ENCODE measurements at places on chromosomes 1 and 21.

DNA sequence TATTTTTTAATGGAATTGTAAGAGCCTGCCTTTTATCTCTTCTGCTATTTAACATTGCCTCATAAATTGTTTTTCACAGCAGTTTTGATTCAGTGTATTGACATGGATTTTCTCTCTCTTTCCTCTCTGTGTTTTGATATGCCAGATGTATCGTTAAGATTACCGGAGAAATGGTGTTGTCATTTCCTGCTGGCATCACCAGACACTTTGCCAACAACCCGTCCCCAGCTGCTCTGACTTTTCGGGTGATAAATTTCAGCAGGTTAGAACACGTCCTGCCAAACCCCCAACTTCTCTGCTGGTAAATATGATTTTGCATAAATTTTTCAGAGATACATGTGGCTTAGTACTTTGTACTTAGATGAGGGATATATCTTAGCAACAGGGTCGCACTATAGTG, 23.1 kb upstream of the DYNLT5 start:
- no peak for DNase-seq

DNA sequence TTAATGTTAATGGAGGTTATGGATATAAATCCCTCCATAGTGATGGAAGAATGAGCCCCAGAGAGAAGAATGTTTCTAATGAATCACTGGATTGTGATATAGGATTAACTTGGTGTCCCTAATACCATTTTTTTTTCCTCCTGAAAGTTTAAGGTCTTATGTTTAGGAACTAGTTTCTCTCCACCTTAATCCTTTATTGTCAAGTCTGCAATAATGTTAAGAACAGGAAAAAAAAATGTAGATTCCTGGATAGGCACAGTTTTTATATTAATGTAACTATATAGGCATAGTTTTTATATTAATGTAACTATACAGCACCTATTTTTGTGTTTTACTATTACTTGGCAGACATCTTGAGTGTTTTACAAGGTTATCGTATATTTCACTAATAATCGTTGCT, 34.9 kb downstream of the NFIA start:
- no peak for DNase-seq

DNA sequence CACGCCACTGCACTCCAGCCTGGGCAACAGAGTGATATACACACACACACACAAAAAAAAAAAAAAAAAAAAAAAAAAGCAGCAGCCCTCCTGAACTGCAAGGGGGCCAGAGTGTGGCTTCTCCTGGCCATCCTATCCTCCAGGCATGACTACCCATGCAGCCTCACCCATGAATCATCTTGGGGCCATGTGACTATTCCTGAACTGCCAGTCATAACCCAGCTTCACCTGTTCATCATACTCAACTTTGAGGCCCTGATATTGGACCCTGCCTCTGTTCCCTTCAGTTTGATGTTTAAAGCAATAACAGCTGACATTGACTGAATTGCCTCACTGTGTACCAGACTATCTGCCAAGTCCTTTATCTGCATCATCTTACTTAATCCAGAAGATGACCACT, 2.8 kb upstream of the HPCAL4 start:
- DNase-seq, result no peak

GRCh38 chr1:31396633-31397351, 16.2 kb upstream of the SERINC2 start:
- DNase-seq, result no peak

DNA sequence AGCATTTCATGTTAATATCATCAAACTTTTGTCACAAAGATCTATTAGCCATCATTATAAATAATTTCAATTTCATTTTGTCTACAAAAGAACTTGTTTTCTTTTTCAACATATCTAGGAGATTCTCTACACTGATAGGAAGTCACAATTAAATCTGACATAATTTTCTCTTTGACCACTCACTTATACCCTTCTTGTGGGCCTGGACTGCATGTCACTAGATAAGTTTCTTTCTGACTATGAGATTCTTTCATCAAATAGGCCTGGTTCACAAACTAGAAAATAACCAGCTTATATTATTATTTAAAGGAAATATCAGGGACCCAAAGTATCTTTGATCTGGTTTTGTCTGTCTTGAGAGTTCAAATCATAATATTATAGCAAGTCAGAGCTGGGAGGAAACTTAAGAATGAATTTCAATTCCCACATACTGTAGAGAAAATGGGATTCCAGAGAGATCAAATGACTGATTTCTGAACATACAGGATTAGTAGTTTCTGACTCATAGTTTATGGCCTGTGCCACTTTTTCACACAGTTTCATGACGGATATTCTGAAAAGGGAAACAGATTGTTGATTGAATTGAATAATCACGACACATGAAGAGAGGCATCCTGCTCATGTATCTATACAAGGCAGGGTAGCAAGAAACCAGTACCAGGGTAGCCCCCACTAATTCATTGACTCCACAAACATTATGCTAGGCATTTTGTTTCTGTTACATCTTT, 355.8 kb downstream of the GPATCH2 start:
- no peak for DNase-seq

GRCh38 chr1:198970916-198971315, 332.1 kb downstream of the PTPRC start:
- no peak for DNase-seq

- DNase-seq, result no peak
These were observed 83.3 kb downstream of the GABPA start for GRCh38 chr21:25818121-25818520.

DNA sequence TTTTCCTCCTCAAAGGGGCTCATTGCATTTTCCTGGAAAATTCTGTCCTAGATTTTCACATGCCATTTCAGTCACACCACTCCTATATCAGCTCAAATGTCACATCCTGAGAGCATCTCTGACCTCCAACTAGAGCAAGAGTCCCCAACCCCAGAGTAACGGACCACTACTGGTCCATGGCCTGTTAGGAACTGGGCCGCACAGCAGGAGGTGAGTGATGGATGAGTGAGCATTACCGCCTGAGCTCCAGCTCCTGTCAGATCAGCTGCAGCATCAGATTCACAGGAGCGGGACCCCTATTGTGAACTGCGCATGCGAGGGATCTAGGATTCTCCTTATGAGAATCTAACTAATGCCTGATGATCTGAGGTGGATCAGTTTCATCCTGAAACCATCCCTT, 12.7 kb upstream of the RRP15 start:
- DNase-seq, result no peak

GRCh38 chr1:63915121-63915520, 141.3 kb downstream of the ROR1 start:
- no peak for DNase-seq

DNA sequence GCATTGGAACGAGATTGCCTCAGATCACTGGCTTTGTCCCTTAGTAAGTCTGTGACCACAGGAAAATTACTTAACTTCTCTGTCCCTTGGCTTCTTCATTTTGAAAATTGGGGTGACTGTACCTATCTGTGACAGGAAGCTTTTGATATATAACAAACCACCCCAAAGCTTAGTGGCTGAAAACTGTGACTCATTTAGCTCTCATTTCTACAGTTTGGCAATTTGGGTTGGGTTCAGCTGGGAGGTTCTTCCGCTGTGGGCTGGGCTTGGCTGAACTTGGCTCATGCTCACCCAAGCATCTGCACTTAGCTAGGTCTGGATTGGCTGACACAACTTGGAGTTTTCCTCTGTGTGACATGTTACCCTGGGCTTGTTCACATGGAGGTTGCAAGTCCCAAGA, 14.0 kb downstream of the C1orf94 start:
- DNase-seq, result no peak

DNA sequence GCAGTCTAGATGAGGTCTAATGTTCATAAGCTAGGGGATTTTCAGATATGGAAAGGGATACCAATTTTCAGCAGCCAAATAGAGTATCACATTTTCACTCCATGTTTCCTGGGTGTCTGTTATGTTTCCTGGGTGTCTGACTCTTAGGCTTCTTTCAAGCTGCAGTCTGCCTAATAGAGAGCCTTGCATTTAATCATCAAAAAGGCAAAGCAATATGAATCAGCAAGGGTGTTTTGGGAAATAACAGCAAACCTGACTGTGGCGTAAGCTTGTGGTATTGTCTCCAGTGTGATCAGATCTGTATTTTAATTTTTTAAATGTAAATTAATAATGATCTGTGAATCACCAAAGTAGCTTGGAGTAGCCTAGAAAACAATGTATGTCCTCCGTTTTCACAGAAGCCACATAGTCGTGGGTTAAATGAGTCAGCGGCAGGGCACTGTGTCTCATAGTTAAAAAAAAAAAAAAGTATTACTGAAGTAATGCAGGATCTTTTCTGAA, 10.4 kb downstream of the LGALS8 start:
- DNase-seq, result no peak

- DNase-seq, result no peak
These were observed 28.6 kb upstream of the NADK start for GRCh38 chr1:1806890-1807289.

- no peak for DNase-seq
These were observed 97.7 kb downstream of the PAPPA2 start for GRCh38 chr1:176560681-176561080.

- DNase-seq, result no peak
These were observed 8.1 kb upstream of the LEFTY1 start for GRCh38 chr1:225896937-225897549.

- DNase-seq, result peak; percentile 31
These were observed 208.6 kb downstream of the LHX8 start for GRCh38 chr1:75342786-75343185.

GRCh38 chr21:36487641-36488307, 7.9 kb upstream of the CLDN14 start:
- no peak for DNase-seq

DNA sequence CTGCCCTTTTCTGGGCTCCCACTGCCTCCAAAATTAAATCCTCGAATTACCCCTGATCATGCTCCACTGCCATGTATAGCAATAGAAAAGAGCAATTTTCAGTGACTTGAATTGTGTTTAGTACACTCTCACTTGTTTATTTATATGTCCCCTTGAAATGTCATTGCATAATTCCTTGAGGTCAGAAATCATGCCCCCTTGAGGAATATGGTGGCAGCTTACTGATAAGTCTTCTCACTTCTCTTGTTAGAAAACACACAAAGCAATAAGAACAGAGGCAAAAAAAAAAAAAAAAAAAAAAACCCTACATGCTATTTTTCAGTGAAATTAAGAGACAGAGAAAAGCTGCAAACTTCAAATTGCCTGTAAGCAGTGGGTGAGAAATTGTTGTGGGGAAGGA, 37.5 kb downstream of the GPR88 start:
- no peak for DNase-seq

DNA sequence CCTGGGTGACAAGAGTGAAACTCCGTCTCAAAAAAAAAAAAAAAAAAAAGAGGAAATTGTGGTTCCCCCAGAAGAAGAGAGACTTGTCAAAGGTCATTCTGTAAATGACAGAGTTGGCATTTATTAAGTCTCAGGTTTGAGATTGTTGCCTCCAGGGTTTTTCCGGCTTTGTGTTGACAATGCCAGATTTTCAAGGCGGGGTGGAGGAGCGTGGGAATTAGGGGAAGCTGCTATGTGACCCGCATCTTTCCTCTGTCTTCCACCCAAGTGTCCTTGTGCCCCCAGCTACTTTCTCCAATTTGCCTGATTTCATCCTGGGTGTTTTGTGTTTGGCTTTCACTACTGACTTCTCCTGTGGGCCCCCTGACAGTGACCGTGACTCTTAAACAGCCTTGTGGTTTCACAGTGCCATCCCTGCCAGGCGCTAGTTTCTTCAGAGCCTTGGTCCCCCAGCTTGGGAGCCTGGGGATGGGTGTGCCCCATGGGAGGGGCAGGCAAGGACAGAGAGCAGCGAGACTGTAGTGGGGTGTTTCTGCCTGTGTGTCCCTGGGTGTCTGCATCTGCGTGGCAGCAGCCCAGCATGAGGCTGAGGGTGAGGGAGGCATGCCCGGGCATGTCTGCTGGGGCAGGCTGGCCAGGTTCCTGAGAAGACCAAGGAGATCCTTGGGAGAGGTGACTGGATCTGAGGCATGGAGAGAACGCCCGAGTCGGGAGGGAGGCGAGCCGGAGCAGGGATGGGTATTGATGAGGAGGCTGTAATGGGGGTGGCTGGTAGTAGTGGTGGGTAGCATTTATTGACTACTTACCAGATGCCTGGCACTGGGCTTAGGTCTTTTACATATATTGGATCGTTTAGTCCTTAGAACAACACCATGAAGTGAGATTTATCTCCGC, 46.3 kb downstream of the IER5 start:
- no peak for DNase-seq

DNA sequence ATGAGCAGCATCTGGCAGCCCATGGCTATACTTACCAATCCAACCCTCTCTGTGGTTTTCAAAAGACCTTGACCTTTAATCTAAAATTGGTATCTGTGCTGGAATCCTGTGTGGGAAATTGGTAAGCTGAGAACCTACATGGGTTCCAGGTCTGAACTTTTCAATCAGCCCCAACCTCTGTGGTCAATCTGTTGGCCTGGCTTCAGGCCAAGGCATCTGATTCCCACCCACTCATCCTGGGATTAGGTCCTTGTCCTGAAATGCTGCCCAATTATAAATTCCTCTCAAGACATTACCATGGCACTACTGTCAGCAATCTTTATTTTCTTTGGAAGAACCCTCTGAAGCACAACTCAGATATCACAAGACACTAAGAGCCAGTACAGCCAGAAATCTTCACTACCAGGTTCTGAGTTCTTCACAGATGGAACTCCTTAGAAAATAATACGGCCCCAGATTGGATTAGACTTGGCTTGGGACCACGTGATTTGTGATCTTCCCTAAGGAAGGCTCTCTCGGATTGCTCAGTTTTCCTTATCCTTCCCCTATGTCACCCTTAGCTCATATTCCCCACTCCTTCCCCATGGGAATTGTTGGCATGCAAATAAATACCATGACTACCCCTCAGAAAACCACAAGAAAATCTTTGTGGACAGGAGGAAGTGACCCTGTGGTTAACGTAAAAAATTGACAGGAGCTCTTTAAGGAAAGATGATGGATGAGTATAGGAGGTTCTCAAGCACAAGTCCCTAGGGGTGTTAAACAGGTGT, 207.9 kb upstream of the ST6GALNAC5 start:
- DNase-seq, result no peak

DNA sequence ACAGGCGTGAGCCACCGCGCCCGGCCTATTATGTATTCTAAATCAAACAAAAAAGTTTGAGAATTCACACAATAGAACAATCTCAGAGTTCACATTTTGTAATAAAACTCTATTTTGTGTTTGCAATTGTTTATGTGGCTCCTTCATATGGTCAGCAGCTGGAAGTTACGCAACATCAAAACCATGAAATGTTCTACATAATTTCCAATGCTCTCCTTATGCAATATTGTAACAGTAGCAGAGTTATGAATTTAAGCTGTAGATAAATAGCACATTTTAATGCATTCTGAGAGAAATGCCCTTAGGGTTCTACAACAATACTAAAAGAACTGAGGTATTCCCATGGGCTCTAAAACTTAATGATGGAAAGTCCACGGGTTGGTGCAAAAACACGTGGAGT, 62.3 kb upstream of the COL11A1 start:
- no peak for DNase-seq

DNA sequence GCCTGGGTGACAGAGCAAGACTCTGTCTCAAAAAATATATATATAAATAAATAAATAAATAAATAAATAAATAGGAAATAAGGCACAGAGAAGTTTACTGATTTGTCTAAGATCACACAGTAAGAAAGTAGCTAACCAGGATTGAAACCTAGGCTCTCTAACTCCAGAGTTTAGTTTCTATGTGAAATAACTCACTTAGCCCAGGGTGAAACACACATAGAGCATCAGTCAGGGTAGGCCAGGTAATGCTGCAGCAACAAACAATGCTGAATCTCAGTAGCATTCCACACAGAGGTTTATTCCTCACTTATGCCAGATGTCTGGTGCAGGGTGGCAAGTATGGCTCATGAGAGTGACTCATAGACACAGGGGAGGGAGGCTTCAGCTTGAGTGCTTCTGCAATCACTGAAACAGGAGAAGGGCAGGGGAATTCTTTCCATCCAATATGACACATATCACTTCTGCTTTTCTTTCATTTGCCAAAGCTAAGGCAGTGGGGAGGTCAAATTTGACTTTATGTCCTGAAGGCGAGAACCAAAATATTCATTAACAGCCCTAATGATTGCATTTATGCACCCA, 37.1 kb upstream of the KANK4 start:
- no peak for DNase-seq

Measured in NCI-H1417 treated with DMSO at 0.1 percent for 48 hours (cell line).